ENCODE measurements at places on chromosomes 2 and 18. TPM values are rescaled to one million over a fixed set of nuclear protein-coding genes. Genes with fewer than 3 reads are reported as not detected.

UGT1A8 gene
- total RNA-seq: not detected

MAL gene
- total RNA-seq: not detected

LONRF2 gene
- not detected for total RNA-seq

RESP18 gene
- total RNA-seq: not detected

FSHR gene
- total RNA-seq: not detected

HOXD1 gene
- 8.1 TPM for total RNA-seq

ZNF236 gene
- 9.5 TPM for total RNA-seq

FNDC4 gene
- total RNA-seq: 11.6 TPM

GPR75 gene
- 3.5 TPM for total RNA-seq

SOWAHC gene
- 7.7 TPM for total RNA-seq

LRRTM4 gene
- total RNA-seq: not detected

AMER3 gene
- total RNA-seq: not detected

SLC4A5 gene
- total RNA-seq: not detected

SLC39A6 gene
- 37.8 TPM for total RNA-seq

SERPINB4 gene
- total RNA-seq: not detected

DOCK10 gene
- 1.6 TPM for total RNA-seq

ZNF396 gene
- 0.65 TPM for total RNA-seq

SLC16A14 gene
- 0.06 TPM for total RNA-seq

RNF125 gene
- 4.8 TPM for total RNA-seq

SNX17 gene
- total RNA-seq: 99.7 TPM

LHCGR gene
- total RNA-seq: not detected

NOL4 gene
- not detected for total RNA-seq

LGALSL gene
- total RNA-seq: 4.3 TPM

KLHL29 gene
- 1.3 TPM for total RNA-seq

CFAP65 gene
- total RNA-seq: not detected

ACOXL gene
- total RNA-seq: 0.06 TPM

EFR3B gene
- 0.49 TPM for total RNA-seq

GKN2 gene
- not detected for total RNA-seq

SLC9A2 gene
- total RNA-seq: under 0.01 TPM

ANKRD44 gene
- total RNA-seq: 3.6 TPM

ST6GAL2 gene
- 0.25 TPM for total RNA-seq

LIMS4 gene
- total RNA-seq: 42.7 TPM

KCNJ3 gene
- not detected for total RNA-seq

ANKRD30BL gene
- not detected for total RNA-seq

KYNU gene
- 1.1 TPM for total RNA-seq

HNMT gene
- total RNA-seq: 4.4 TPM

PPP1R1C gene
- 0.25 TPM for total RNA-seq

SCN3A gene
- 10.2 TPM for total RNA-seq

SCN2A gene
- under 0.01 TPM for total RNA-seq

TUBB8B gene
- total RNA-seq: not detected

TRAK2 gene
- total RNA-seq: 47.5 TPM

MAP3K19 gene
- total RNA-seq: not detected

Data from bladder microvascular endothelial cell (primary cell).